ENCODE measurements at places on chromosomes 11 and 22.
A peak's percentile ranks its signal among the peaks of the same experiment; 100 is the strongest.

DNA sequence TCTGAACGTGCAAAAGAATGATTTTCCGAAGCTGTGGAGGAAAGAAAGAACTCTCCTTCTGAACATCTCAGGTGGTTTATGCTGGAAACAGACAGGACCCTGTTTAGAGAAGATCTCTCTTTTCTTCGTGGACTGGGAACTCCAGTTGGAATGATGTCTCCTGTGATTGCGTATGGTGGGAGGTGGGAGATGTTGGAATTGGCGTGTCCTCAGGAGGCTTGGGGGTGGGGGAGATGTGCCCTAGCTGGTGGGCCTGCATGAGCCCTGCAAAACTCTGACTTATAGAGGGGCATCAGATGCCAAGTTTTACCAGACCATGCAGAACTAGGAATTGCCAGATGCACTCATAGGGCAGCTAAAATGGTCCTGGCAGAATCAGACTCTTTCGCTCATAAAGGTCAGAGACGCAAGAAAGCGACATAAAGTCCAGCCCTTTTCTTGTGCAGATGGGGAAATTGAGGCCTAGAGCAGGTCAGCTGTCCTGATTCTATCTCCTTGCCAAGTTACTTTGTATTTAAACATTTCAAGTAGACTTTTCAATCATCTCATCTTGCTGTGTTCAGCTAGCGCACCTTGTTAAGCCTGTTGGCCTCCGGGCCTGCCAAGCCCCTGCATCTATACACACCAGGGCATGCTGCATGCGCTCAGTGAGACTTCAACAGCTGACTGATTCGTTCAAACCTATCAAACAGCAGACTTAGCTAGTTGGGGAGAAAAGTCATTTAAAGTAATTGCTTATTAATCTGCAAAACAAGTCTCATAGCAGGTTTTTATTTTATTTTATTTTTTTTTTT, 34.2 kb upstream of the EHF start:
- DNase-seq: no peak

- peak; percentile 79 for DNase-seq
Observed at GRCh38 chr11:64846998-64847666, 2.7 kb upstream of the CDC42BPG start.

GRCh38 chr11:120385655-120386054, 49.4 kb downstream of the ARHGEF12 start:
- DNase-seq: no peak

DNA sequence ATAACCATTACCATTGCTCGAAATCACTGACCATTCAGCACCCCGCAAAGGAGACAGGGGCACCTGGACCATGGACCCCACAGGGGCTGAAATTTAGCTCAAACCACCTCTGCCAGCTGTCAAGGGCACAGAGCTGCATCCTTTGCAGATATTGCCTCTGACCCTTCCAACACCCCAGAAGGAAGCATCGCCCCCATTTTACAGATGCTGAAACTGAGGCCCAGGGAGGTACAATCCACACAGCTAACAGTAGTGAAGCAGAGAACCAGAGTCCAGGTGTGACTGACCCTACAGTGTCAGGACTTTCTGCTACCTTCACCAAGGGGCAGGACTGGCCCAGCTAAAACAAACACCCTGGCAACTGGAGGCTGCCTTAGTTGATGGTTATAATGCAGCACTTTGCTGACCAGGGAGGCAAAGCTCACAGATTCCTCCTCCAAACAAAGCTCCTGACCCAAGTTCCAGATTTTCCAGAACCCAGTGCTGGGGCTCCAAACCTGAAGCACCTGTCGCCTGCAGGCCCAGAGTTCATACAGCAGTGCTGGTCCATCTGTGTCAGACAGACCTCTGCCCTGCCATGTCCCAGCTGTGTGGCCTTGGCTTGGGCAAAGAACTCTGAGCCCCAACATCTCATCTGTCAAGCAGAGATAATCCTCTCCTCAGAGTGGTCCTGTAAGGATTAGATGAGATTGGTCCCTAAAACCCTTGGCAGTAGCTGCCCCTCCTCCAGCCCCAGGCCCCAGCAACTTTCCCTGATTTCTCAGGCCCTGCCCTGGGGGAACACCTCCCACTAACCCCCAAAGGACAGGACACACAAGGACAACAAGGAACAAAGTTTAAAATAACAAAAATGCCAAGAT, 15.2 kb upstream of the ARAP1 start:
- no peak for DNase-seq

- no peak for DNase-seq
Observed at GRCh38 chr11:18173225-18173866, 709 bp downstream of the MRGPRX4 start.

GRCh38 chr11:27008811-27009535, 15.1 kb downstream of the FIBIN start:
- peak; percentile 41 for DNase-seq

GRCh38 chr11:2315395-2316168, 13.8 kb downstream of the TSPAN32 start:
- DNase-seq: no peak

DNA sequence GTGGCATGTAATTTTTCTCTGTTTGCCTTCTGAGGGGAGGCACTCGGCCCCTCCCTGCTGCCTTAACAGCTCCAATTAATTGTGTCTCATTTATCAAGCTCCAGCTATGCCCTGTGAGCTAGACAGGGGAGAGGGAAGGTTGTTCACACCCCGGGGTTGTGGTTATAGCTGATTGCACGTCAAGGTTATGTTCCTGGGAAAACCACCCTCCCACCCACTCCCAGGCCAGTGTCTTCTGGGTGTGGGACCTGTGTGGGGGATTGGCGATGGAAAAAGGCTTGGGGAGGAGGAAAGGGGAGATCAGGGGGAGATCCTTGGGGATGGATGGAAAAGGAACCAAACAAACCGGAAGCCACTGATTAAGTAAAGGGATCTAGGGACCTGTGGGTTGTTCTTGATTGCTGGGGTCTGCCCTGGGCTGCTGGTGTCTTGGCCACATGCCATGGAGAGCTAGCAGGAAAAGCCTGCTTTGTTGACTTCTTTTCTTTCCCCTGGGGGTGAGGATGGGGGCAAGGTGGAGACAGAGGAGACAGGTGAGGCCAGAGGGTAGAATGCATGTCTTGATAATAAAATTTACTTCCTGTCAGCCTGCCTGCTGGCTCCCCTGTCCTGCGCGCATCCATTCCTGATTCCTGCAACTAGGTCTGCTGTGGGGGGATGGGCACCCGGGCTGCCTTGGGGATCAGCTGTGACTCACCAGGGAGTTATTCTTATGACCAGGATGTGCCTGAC, 13.5 kb upstream of the SORL1-AS1 start:
- DNase-seq: peak; percentile 92

- no peak for DNase-seq
Observed at GRCh38 chr11:96015906-96016565, 92.1 kb upstream of the MTMR2 start.

DNA sequence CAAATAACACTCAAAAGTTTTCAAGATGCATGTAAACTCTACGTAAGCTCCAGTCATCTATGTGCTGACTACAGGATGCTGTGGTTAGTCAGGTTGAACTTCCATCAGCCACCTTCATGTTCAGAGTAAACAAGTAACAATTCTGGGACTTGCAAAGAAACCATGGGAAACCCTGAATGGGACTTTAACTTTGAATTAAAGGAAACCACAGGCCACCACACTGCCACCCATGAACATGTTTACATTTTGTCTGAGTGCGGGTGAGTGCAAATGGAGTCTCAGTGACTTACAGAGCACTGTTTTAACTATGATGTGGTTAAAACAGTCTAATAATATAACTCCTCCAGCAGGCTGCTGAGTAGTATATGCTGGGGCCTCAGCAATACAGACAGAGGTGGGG, 12.9 kb upstream of the SYTL2 start:
- DNase-seq: no peak

DNA sequence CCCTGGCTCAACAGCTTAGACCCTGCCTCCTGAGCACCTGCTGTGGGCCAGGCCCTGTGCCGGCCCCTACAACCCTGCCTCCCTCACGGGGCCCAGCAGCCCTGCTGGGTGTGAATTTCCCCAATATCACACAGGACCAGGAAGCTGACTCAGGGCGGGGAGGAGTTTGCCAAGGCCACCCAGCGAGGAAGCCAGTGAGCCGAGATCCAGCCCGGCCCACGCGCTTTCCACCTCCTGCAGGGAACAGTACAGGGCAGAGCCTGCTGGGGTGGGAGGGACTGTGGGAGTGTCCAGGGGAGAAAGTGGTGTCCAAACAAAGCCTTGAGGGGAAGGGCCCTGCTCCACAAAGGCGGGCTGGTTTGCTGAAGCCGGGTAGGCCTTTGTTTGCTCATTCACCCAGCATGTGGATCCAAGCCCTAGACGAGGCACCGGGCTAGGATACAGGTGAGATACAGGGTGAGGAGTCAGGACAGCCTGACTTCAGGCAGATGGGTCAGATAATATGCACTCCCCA, 26.8 kb downstream of the RPL3 start:
- DNase-seq: peak; percentile 96

GRCh38 chr11:26834601-26835000, 112.7 kb upstream of the SLC5A12 start:
- DNase-seq: no peak

GRCh38 chr11:13235895-13236294, 41.7 kb upstream of the BMAL1 start:
- DNase-seq: no peak

Measured in mammary epithelial cell (primary cell).